ENCODE measurements at places on chromosomes 16 and 17. TPM values are rescaled to one million over a fixed set of nuclear protein-coding genes. Genes with fewer than 3 reads are reported as not detected.

DNA sequence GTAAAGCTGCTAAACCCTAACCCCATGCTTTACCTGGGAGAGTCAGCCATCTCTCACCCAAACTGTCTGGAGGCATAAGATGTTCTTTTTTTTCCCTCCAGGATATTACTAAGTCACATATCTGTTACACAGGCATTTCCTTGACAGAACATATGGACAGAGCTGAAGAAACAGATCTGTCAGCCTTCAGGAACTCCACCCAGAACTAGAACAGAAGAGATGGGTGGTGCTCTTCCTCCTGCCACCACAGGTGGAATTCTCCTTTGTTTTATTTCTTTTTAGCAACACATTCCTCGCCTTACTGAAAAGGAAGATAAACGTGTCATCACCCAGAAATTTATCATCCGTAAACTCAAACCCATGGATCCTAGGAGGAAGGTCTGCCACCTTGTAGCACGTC, 8.8 kb downstream of the MYCBPAP start:
- H3K4me1 ChIP-seq: peaks cover 20% of the 10 kb centered on the region
- no peaks in the 10 kb centered on the region for H3K36me3 ChIP-seq
- H3K27me3 ChIP-seq: no peaks in the 10 kb centered on the region
- no peak for DNase-seq
- H3K27ac ChIP-seq: no peak overlapping the region
- H3K4me3 ChIP-seq: no peak overlapping the region

The COQ7 gene
- 10.1 TPM for total RNA-seq

The EVPLL gene
- not detected for total RNA-seq

- no peaks in the 10 kb centered on the region for H3K36me3 ChIP-seq
- peak overlapping the region; percentile 55 for H3K4me3 ChIP-seq
- peak overlapping the region; percentile 79 for H3K27ac ChIP-seq
Measured at GRCh38 chr16:69131839-69132423, 457 bp downstream of the CHTF8 start.

GRCh38 chr17:82449883-82450356, 632 bp downstream of the CYBC1 start:
- no peak for DNase-seq
- peak overlapping the region; percentile 99 for H3K4me3 ChIP-seq
- H3K4me1 ChIP-seq: peaks cover 17% of the 10 kb centered on the region
- no peaks in the 10 kb centered on the region for H3K36me3 ChIP-seq
- H3K27ac ChIP-seq: peak overlapping the region; percentile 68
- no peaks in the 10 kb centered on the region for H3K27me3 ChIP-seq

- H3K36me3 ChIP-seq: no peaks in the 10 kb centered on the region
- H3K4me3 ChIP-seq: no peak overlapping the region
- DNase-seq: no peak
- peak overlapping the region; percentile 12 for H3K27ac ChIP-seq
Measured at GRCh38 chr16:72291531-72291981, 119.6 kb upstream of the PMFBP1 start.

DNA sequence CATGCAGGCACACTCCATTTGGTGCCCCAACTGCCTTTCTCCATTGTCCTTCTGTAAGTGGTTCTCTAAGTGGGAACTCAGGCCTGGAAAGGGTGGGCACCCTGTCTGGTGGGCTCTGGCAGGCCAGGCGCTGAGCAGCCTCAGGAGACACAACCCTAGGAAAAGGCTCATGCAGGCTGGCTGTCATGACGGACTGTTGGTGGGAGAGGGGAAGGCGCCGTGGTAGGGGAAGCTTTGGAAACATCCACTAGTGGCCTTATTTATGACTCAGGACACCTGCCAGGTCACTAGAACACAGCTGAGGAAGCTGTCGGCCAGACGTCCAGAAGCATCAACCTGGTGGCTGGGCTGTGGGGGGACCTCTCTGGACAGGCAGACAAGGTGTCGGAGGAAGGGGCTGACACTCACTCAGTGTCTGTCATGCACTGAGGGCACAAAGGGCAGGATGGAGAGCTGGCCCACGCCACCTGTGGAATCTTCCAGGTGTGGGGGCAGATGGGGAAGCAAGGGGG, 216.0 kb downstream of the SEC14L1 start:
- H3K27me3 ChIP-seq: no peaks in the 10 kb centered on the region
- H3K4me3 ChIP-seq: no peak overlapping the region
- no peaks in the 10 kb centered on the region for H3K36me3 ChIP-seq
- no peak overlapping the region for H3K27ac ChIP-seq
- no peaks in the 10 kb centered on the region for H3K4me1 ChIP-seq
- no peak for DNase-seq

- no peaks in the 10 kb centered on the region for H3K27me3 ChIP-seq
- no peaks in the 10 kb centered on the region for H3K36me3 ChIP-seq
- DNase-seq: peak; percentile 84
- peak within 1 kb of the TSS; percentile 87 for H3K4me3 ChIP-seq
Measured at GRCh38 chr17:19867329-19868078, at the start of gene ULK2. TSS of gene ULK2 (minus strand) at chr17:19867936. CDS start at chr17:19867417, 519 bp downstream.

- no peaks in the 10 kb centered on the region for H3K27me3 ChIP-seq
- peak overlapping the region; percentile 93 for H3K27ac ChIP-seq
- peaks cover 42% of the 10 kb centered on the region for H3K4me1 ChIP-seq
- no peaks in the 10 kb centered on the region for H3K36me3 ChIP-seq
- DNase-seq: peak; percentile 64
Measured at GRCh38 chr16:87464691-87465300, 28.0 kb downstream of the ZCCHC14 start.

GRCh38 chr17:21146362-21147015, 19.7 kb downstream of the DHRS7B start:
- no peak overlapping the region for H3K27ac ChIP-seq
- no peak overlapping the region for H3K4me3 ChIP-seq
- H3K4me1 ChIP-seq: no peaks in the 10 kb centered on the region
- DNase-seq: no peak

The SUMO2 gene
- 162 TPM for total RNA-seq

GRCh38 chr16:78116946-78117345, 17.5 kb downstream of the WWOX start:
- no peaks in the 10 kb centered on the region for H3K4me1 ChIP-seq
- no peak for DNase-seq
- H3K27ac ChIP-seq: no peak overlapping the region

- no peaks in the 10 kb centered on the region for H3K4me1 ChIP-seq
- H3K27me3 ChIP-seq: no peaks in the 10 kb centered on the region
- no peak overlapping the region for H3K27ac ChIP-seq
Measured at GRCh38 chr17:38463451-38463858, 35.2 kb downstream of the ARHGAP23 start.

All from pancreas (tissue), 10 donors.